ENCODE measurements at places on chromosomes 6 and 20.
A peak's percentile ranks its signal among the peaks of the same experiment; 100 is the strongest.

- DNase-seq, result no peak
Measured at GRCh38 chr6:79599725-79600259, 31.3 kb upstream of the SH3BGRL2 start.

- peak; percentile 37 for DNase-seq
Measured at GRCh38 chr6:26613689-26614683, 17.2 kb downstream of the ABT1 start.

DNA sequence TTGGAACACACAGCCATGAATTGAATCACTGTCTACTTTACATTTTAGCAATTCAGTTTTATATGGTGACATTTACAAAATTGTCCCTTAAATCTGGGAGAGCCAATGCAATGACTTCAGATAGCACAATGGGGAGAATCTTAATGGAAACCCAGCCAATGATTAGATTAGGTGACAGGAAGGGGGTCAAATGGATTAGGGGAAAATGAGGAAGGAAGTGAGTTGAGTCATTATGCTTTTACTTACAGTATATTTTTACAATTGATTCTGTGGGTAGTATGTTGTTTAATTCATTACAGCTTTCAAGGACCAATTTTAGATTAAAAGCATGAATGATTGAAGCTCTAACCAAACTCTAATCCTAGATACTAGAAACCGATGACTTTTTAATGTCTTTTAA lies 229.8 kb downstream of the SOX4 start:
- no peak for DNase-seq

DNA sequence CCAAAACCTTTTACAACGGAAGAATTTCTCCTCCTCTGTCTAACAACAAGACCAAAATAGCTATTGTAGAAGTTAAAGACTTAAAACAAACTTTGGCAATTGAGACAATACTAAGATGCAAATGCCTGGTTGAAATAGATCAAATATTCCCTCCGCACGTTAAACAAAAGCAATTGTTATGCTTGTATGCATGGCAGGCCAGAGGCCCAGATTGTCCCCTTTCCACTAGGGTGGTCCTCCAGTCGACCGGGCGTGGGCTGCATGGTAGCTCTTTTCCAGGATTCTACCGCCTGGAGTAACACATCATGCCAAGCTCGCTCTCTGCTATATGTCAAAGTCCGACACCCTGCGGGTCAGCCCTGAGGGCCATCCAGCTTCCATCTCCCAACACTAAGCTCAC lies 234.7 kb downstream of the RNGTT start:
- DNase-seq, result no peak

DNA sequence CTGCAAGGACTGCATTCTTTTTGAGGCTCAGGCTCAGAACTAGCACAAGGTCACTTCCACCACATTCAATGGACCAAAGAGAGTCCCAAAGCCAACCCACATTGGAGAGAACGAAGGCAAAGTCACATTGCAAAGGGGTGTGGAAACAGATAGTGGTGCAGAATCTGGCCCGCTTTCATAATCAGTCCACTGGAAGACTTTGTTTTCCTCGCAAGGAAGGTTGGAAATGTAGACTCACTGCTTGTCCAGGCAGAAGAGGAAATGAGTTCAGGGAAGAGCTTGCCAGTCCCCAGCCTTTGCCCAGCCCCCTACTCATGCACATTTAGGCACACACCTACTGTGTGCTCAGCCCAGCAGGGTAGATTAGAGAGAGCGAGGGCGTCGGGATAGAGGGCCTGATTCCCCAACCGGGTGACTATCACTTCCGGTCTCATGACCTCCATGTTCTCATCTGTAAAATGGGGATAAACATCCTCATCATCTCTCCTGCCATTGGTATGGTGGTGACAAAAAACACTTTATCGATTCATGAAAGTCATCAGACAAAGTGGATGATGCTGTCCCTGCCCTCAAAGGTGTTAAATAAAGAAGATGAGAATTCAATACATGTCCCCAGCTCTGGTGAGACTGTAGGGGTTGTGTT lies 24.3 kb upstream of the CCN5 start:
- DNase-seq, result no peak

DNA sequence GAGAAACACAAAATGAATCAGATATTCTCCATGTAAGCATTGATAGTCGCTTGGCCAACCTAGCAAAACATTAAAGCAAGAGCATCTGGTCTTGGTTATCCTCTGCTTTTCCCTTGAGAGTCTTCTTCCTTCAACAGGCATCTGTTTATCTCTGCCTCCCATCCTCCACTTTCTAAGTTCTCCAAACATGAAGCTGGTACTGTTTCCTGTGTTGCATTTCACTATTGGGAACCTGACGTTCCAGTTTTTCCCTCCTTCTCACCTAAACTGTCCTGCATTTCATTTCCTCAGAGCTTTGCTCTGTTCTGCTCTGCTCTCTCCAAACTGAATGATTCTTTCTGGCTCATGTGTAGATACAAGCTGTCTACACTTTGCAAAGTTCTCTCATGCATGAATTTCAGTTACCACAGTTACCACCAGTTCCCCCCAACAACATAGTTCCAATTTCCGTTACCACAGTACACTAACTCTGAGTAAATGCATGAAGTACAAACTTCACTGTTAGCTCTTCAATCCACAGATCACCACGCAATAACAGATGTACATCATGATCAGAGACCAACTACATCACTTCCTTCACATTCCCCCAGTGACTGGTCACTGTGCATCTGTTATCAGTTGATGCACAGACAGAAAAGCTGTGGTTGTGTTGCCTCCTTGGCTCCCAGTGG lies 86.7 kb upstream of the F13A1 start:
- peak; percentile 90 for DNase-seq
